ENCODE measurements at places on chromosomes 6 and 20.

- no peak for DNase-seq
These were observed 86.8 kb downstream of the CNBD2 start for GRCh38 chr20:36055145-36055544.

DNA sequence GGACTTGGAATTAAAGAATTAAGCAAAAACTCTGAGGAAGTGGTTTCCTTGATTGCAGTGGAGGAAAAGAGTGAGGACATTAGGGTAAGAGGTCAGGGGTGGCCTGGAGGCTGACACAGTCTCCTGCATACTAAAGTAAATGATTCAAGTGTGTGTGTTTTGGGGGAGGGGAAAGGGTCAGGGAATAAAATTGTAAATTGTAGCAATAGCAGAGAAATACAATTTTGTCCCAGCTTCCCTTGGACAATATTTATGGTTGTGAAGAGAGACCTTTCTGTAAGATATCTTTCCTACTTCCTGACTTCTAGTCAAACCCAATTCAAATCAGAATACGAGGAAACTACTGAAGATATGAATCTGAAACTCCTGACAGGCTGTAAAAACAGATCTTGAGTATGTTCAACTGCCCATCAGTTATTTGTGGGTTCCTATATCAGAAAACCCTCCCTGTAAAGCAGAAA is 143.4 kb upstream of the HMGN3 start:
- peak; percentile 73 for DNase-seq

GRCh38 chr6:14858808-14859207 is 387.1 kb upstream of the JARID2 start:
- DNase-seq, result no peak

DNA sequence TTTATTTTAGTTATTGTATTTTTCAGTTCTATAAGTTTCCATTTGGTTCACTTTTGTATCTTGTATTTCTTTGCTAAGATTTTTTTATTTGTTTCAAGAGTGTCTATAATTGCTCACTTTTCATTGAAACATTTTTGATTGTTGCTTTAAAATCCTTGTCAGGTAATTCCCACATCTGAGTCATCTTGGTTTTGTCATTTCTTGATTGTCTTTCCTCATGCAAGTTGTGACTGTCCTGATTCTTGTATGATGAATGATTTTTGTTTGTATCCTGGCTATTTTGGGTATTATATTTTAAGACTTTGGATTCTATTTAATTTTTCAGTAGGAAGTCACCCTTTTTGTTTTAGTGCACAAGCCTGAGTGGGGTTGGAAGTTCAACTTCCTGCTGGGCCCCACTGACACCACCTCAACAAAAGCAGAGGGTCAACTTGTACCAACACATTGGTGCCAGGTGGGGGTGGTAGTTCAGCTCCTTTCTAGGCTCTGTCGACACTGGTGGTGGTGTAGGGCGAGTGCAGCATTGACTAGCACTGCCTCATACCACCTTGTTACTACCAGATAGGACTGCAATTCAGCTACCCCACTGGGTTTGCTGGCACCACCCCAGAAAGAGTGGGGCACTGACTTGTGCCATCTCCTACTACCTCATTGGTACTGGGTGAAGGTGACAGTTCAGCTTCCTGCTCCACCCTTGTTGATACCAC is 8.8 kb downstream of the RSPH3 start:
- no peak for DNase-seq

DNA sequence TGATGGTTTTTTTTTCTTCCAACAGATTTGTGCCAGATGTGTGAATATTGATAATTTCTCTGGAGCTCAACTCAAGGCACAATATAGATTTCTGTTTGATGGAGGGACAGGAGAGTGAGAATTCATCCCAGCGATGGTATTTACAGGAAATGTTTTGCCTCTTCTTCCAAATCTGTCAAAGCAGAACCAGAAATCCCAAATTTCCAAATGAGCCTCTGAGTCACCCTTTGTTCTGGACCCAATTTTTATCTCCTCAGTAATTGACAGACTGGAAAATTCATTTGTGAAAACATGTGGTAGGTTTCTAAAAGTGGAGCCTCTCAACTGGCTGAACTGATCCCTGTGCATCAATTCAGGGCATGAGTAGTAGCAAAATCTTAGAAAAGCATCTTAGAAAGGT is 223.2 kb upstream of the TSHZ2 start:
- no peak for DNase-seq

DNA sequence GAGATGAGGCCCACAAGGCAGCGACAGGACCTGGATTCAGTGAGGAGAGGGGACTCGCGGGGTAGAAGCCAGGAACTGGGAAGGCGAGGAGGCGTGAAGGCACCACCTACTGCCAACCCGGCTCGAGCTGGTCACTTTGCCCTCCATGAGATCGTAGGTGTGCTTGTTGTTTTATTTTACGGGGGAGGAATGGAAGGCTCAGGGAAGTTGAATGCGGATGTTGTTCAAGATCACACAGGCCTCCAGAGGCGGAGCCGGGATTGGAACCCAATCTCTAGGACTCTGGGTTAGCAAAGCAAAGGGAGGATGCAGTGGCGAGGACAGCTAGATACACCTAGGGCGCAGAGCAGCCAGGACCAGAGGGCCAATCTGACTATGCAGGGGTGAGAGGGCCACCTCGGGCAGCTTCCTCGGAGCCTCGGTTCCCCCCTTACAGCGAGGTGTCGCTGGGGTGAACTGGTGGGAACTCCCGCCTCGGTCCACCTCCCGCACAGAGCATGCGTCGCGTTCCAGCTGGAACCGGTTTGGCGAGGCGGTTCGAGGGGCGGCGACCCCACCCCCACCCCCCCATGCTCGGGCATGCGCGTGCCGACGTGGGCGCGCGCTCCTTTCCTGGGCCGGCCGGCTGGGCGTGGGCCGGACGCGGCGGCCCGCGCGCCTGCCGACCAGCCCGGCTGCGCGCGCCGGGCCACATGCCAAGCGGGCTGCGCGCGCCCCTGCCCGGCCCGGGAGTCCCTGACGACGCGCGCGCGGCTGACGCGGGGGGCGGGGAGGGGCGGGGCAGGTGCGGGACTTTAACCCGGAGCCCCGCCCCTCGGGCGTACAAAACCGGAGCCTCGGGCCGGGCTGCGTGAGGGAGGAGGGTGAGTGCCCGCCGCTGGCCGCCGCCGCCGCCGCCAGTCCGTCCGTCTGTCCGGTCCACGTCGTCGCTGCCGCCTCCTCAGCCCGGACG is 80.4 kb upstream of the MYL9 start:
- peak; percentile 98 for DNase-seq

GRCh38 chr6:4303638-4304037 is 168.3 kb upstream of the ECI2 start:
- DNase-seq, result no peak

DNA sequence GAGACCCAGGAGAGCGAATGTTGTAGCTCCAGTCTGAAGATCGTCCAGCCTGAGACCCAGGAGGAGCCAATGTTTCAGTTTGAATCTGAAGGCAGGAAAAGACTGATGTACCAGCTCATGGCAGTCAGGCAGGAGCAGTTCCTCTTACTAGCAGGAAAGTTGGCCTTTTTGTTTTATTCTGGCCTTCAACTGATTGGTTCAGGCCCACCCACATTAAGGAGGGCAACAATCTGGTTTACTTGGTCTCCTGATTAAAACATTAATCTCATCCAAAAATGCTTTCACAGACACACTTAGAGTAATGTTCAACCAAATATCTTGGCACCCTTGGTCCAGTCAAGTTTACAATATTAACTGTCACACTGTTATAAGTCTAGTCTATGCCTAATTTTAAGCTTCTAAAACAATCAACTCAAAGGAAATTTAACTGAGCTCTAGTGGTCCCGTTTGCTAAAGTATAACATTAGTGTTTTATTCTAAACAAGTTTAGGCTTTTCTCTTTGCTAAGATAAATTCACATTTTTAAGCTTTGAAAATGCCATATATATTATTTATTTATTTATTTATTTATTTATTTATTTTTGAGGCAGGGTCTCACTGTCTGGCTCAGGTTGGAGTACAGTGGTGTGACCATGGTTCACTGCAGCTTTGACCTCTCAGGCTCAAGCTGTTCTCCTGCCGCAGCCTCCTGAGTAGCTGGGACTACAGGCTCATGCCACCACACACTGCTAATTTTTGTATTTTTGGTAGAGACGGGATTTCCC is 275.5 kb upstream of the SLC35B3 start:
- no peak for DNase-seq

GRCh38 chr6:139570166-139570565 is 195.7 kb upstream of the CITED2 start:
- no peak for DNase-seq

GRCh38 chr6:29709188-29709587 is 14.0 kb upstream of the HLA-F start:
- DNase-seq, result no peak

GRCh38 chr6:43455531-43456428 is at the start of gene DLK2:
TSS of gene DLK2 (minus strand) at chr6:43455548. CDS start at chr6:43454825, 723 bp downstream.
- no peak for DNase-seq

- no peak for DNase-seq
These were observed 7.7 kb upstream of the TREM2 start for GRCh38 chr6:41170547-41171160.

- DNase-seq, result no peak
These were observed 120.3 kb upstream of the LGSN start for GRCh38 chr6:63440057-63440456.

DNA sequence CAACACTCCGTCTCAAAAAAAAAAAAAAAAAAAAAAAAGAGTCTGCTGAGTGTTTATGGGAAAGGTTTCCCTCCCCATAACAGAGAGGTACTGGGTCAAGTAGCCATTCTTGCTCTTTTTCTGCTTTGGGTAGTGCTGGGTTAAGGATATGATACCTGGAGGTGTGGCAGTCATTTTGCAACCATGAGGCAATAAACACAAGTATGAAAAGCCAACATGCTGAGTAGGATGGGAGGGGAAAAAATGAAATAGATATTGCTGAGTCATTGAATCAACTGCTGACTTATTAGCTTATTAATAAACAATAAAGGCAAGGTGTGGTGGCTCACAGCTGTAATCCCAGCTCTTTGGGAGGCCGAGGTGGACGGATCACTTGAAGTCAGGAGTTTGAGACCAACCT is 2.3 kb upstream of the TOMM34 start:
- no peak for DNase-seq

GRCh38 chr6:120354452-120355098 is 979.7 kb downstream of the TBC1D32 start:
- DNase-seq, result no peak

- DNase-seq, result no peak
These were observed 52.1 kb upstream of the SNX9 start for GRCh38 chr6:157770946-157771345.

DNA sequence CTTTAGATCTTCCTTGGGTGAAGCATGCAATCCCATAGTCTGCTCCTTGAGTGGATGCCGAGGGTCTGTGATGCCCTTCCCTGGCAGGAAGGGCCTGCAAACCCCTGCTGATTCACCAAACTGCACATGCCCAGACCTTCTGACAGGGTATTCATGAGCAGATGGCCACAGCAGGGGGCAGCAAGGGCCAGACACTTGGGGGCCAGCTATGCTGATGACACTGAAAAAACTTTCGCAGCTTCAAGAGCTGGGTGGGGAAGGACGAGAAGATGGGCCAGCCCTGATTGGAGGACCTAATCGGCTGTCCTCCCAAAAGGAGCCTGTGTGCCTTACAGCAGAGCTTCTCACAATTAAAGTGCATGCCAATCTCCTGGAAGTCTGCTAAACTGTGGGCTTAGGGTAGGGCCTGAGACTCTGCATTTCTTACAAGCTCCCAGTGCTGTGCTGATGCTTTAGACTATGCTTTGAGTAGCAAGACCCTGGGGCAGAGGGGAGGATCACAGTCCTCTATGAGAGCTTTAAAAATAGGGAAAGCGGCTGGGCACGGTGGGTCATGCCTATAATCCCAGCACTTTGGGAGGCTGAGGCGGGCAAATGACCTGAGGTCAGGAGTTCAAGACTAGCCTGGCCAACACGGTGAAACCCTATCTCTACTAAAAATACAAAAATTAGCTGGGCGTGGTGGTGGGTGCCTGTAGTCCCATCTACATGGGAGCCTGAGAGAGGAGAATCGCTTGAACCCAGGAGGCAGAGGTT is 15.2 kb upstream of the GDAP1L1 start:
- DNase-seq, result no peak

DNA sequence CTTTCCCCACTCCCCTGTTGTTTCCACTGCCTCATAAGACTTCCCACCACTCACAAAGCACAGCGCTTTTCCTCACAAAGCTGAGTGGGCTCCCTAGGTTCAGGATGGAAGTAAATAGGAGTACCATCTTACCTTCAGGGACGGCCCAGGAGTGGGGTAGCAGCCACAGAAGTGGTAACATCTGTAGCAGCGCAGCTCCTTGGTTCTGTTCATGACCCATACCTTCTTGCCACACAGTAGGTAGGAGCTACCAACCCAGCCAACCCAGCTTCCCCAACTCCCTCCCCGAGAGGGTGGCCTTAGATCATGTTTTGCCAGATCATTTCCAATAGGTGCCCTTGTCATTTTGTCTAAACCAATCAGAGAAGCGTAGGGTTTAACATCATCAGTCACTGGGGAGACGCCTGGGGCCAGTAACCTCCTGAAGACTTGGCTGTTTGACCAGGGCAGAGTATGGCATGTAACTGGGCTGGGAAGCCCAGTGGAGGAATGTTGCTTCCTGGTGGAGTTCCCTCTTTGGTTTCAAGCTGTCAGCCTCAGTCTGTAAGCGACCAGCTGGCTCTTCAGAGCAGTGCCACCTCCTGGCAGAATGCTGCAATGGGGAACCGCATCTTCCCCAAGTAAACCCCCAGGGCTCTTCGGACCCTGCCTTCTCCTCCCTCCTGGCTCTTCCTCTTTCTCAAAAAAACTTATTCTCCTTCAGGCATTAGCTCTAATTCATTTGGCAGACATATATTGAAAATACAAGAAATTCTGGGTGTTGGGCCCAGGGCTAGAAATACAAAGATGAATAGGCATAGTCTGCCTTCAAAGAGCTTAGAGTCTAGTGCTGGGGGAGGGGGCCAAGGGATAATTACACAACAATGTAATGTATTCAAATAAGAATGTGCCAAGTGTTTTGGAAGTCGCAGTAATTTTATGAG is at the start of gene HLA-DMA:
HLA-DMA (minus strand) TSS at position 281 of the 923 bp plus-strand sequence; CDS start at position 220, 61 bp downstream.
- DNase-seq, result peak; percentile 76

- DNase-seq, result no peak
These were observed 29.2 kb downstream of the NOX3 start for GRCh38 chr6:155426408-155426945.

DNA sequence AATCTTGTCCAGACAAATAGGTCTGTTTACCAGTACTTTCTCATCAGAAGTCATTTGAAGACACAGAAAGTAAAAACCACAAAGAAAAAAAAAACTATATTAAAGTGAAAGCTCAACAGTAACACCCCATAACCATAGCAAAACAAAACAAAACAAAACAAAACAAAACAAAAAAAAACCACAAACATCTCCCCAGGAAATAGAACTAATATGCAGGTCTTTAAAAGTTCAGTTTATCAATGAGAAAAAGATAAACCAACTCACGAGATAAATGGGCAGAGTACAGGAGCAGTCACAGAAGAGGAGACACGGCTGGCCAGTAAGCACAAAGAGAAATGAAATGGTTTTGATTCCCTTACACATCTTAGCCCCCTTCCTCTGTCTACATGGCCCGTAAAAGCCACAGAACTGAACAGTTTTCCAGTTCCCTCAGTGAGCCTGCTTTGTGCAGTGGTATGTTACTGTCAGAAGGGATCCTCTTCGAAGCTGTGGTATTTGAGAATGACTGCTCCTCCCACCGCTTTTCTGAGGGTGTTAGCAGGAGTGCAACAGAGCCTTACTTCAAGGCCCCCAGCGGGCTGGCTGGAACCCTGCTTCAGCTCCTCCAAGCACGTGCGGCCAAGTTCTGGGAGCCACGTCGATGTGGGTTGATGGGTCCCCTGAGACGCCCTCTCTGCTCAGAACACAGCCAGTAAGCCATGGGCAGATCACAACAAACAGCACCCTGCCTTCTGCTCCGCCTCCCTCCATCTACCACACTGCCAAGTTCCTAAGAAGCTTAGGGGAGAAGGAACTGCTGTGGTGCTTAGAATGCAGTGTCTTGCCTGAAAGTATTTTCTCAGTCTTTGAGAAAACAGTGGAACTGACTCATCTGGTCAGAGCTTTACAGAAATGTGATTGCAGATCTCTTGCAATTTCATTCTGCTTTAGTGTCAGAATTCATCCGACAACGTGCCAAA is 14.0 kb downstream of the UST start:
- peak; percentile 90 for DNase-seq
